NCI-H1436 (cell line): ENCODE measurements at places on chromosomes 3 and 15.

- no peak for DNase-seq
Measured at GRCh38 chr15:79641841-79642240, 209.7 kb downstream of the MINAR1 start.

DNA sequence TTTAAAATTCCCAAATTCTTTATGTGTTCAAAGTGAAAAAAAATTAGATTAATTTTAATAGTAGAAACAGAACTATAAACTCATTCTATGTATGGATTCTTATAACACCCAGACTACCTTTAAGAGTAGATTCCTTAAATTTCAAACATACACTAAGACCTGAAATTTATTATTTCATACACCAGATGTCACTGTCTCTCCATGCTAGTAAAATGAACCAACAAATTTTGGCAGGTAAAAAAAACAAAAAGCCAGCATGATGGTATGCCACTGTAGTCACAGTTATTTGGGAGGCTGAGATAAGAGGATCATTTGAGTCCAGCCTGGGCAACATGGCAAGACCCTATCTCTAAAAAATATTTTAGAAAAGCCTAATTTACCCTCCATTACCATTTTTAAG lies 461.3 kb upstream of the NAALADL2 start:
- no peak for DNase-seq

GRCh38 chr3:46574243-46574646 lies 8.1 kb upstream of the LRRC2 start:
- DNase-seq, result no peak

DNA sequence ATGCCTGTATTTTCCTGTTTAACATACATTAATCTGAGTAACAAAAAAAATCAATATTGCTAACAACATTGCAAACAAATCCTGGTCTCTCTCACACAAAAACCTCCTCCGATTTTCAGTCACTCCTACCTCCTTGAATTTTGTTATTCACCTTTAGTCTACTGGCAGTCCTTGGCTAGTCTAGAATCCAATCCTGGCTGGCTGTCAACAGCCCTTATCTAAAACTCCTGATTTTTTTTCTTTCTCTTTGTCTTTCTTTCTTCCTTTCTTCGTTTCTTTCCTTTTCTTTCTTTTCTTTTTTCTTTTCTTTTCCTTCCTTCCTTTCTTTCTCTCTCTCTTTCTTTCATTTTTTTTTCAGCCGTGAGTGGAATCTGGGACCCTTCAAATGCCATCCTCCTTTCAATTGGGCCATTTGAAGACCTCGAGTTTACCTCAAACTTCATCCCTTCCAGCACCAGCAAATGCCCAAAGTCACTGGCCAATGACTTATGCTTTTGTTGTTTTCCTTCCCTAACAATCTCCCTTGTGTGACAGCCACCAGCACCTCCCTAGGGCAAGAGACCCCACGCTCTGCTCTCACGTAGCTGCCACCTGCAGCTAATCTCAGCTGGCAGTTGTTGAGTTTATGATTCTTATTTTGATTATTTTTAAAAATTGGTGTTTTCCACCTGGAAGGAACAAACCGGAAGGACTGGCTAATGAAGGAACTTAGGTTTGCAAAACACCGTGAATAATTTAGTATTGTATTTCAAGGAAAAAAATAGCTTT lies 6.8 kb upstream of the ONECUT1 start:
- DNase-seq, result no peak

DNA sequence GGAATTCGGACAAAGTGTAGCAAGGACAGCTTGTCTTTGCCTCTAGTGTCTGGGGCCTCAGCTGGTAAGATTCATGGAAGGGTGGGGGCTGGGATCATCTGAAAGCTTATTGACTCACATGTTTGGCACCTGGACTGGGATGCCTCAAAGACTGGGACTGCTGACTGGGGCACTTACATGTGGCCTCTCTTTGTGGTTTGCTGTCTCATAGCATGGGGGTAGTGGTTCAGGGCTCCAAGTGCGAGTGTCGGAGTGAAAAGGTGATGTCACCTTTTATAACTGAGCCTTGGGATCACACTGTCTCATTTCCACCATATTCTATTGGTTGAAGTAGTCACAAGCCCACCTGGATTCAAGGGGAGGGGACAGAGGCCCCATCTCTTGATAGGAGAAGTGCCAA lies 6.8 kb downstream of the MFSD1 start:
- no peak for DNase-seq

DNA sequence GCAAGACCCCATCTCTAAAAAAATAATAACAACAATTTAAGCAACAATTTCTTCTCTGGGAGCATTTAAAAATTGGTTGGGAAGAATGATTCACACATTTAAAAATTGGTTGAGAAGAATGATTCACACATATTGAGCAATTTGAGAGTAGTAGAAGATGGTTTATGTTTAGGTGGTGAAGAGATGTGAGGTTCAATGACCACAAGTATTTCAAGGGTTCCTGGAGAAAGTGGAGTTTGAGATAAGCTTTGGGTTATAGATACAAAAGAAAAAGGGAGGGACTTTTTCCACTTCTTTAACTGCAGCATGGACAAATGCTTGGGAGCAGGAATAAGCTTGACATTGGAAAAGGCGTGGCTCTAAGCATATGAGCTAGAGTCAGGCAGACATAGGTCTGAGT lies 145.7 kb upstream of the NPHP3 start:
- no peak for DNase-seq

DNA sequence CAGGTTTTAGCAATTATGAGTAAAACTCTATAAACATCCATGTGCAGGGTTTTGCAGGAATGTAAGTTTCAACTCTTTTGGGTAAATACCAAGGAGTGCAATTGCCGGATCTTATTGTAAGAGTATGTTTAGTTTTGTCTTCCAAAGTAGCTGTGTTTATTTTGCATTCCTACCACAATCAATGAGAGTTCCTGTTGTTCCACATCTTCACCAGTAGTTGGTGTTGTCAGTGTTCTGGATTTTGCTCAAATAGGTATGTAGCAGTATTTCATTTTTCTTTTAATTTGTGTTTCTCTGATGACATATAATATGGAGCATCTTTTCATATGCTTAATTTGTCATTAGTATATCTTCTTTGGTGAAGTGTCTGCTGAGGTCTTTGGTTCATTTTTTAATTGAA lies 185.1 kb upstream of the GALNT15 start:
- DNase-seq, result no peak
